ENCODE measurements at places on chromosomes 13 and 19.

DNA sequence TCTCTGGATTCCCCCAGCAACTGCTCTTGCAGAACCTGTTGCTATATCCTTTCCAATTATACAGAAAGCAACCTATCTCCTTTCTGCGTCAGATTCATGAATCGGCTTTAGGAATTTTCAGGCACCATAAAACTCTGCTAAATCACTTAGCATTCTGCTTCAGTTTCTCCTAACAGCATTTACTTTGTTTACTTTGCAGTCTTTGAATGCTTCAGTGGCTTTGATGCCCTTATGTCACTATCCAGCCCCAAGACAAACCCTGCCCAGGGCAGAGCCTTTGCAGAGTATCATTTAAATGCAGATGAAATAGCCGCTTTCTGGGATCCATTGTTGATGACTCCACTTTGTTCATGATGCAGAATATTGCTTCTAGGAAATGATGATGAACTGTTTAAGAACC lies 43.1 kb downstream of the SLITRK1 start:
- no peak for DNase-seq

- no peak for DNase-seq
These were observed 87.4 kb upstream of the ARHGEF7 start for GRCh38 chr13:111027458-111028439.

DNA sequence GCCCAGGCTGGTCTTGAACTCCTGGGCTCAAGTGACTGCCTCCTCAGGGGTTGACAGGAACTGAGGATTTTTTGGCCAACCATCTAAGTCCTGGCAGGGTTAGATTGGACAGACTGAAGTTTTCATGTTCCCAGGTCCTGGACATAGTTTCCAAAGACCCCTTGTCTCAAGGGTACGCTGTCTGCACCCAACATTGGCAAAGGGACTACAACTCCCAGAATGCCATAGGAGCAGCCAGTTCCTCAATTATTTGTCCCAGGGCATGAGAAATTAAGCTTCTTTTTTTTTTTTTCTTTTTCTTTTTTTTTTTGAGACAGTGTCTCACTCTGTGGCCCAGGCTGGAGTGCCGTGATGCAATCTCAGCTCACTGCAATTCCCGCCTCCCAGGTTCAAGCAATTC lies 6.9 kb downstream of the GYS1 start:
- no peak for DNase-seq

DNA sequence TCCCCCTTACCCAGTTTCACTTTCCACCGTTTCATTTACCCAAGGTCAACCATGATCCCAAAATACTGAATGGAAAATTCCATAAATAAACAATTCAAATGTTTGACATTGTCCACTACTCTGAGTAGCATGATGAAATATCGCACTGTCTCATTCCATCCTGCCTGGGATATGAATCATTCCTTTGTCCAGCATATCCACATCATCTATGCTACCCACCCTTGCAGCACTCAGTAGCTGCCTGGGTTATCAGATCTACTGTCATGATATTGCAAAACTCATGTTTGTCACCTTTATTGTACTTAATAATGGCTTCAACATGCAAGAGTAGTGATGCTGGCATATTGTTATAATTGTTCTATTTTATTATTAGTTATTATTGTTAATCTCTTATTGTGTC lies 263.9 kb upstream of the NBEA start:
- peak; percentile 46 for DNase-seq

DNA sequence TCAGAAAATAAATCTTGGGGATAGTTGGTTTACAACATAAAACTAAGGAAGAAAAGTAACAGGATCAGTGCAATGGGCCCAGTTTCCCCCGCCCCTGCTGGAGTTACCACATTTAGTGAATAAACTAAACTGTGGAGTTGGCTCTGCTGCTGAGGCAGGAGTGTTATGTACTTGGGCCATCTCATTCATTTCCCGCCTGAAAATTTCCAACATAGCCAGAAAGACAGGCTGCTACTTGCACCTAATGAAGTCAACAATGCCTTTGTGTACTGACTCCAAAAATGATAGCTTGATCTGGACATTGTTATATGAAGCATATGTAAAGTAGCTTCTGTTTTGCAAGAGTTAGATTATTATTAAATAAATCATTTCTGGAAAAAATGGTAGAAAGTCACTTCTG lies 7.9 kb upstream of the RNASEH2B start:
- DNase-seq: no peak

- DNase-seq: no peak
These were observed 673 bp downstream of the SPATA13 start for GRCh38 chr13:24161010-24161775.

GRCh38 chr13:31372454-31372853 lies 172.7 kb downstream of the B3GLCT start:
- no peak for DNase-seq

GRCh38 chr19:39969681-39970424 lies 1.1 kb upstream of the PSMC4 start:
- no peak for DNase-seq

- no peak for DNase-seq
These were observed 20.6 kb downstream of the FFAR2 start for GRCh38 chr19:35468637-35469036.

GRCh38 chr13:29562786-29563438 lies 32.6 kb downstream of the SLC7A1 start:
- no peak for DNase-seq

GRCh38 chr19:2097886-2098327 lies 1.2 kb downstream of the IZUMO4 start:
- no peak for DNase-seq

- no peak for DNase-seq
These were observed 85.8 kb upstream of the UBL3 start for GRCh38 chr13:29936051-29936813.

DNA sequence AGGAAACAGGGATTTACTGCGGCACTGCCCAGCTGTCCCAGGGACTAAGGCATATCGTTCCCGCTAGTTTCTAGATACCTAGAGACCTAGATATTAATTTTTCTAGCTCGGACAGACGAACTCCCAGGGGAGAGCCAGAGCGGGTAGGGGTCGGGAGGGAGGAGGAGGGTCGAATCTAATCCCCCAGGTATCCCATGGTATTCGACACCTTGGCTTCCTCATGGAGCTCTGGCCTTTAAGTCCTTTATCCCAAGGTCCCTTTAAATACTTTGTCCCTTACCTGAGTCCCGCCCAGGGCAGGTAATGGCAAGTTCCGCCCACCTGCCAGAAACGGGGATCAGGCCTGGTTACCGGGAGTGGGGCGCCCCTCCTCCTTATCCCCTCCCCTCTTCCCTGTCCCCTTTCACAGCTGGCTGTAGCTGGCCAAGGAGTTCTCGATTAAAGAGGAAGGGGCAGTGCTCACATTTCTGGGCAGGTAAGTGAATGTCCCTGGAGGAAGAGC lies at the start of gene PRRG2:
PRRG2 (plus strand) TSS at position 310 of the 502 bp plus-strand sequence. CDS start 1,904 bp downstream, outside the sequence.
- DNase-seq: no peak

- DNase-seq: no peak
These were observed 1001.1 kb downstream of the OLFM4 start for GRCh38 chr13:54029720-54030119.

- no peak for DNase-seq
These were observed 804 bp downstream of the PLPPR2 start for GRCh38 chr19:11356074-11356397.

GRCh38 chr19:52638601-52639000 lies 446 bp upstream of the ZNF83 start:
- DNase-seq: peak; percentile 19

Data from non-pigmented ciliary epithelial cell (primary cell).